A549 treated with dexamethasone at 1 μM for 4 hours (cell line): ENCODE measurements at places on chromosomes 2 and 18. TPM values are rescaled to one million over a fixed set of nuclear protein-coding genes. Genes with fewer than 3 reads are reported as not detected.

GPR39 gene
- total RNA-seq = 5.9 to 8.5 TPM (median 7.4 TPM) in 5 replicates

CCNYL1 gene
- total RNA-seq = 19.1 to 21.5 TPM (median 20.3 TPM) in 5 replicates

DLGAP1 gene
- 0.02 to 0.06 TPM (median 0.04 TPM) in 3 of 5 replicates, not detected in the others for total RNA-seq

STAMBP gene
- 49.9 to 59.6 TPM (median 55.4 TPM) in 5 replicates for total RNA-seq

ERBB4 gene
- total RNA-seq = not detected in 5 replicates

TGIF1 gene
- 66.2 to 91.1 TPM (median 84.2 TPM) in 5 replicates for total RNA-seq
